ENCODE measurements at places on chromosomes 13 and 19. TPM values are rescaled to one million over a fixed set of nuclear protein-coding genes. Genes with fewer than 3 reads are reported as not detected.

GRCh38 chr19:35296644-35297514 is 4.9 kb downstream of the MAG start:
- DNase-seq: no peak

GRCh38 chr13:46382224-46382623 is 4.8 kb downstream of the RUBCNL start:
- DNase-seq: no peak

- DNase-seq: no peak
Observed at GRCh38 chr13:57739543-57740190, 108.1 kb downstream of the PCDH17 start.

DNA sequence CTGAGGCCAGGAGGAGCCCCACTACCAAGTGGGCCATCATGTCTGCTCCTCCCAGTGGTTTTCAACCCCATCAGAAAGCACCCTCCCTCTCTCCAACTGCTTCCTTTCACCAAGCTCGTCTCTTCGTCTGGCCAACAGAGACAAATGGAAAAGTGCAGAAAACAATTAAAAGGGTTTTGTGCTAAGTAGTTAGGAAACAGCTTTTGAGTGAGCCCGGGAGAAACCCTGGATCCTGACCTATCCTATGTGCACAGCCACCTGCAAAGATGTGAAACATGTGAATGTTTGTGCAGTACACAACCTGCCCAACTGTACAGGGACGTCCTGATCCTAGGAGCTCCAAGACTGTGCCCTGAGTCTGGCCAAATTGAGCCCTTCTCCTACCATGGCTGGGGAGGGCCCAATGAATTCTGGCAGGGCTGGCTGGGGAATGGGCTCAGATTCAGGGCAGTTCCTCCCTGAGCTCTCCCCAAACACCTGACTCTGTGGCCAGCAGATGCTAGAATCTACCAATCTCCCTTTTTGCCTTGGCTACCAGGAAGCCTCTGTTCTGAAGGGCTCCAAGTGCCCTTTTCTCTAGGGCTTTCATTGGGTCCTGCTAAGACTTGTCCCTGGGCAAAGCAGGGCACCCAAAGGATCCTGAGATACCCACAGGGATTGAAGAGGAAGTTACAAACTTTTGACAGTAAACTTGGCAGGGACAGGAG is 7.9 kb downstream of the TLE5 start:
- DNase-seq: no peak

DNA sequence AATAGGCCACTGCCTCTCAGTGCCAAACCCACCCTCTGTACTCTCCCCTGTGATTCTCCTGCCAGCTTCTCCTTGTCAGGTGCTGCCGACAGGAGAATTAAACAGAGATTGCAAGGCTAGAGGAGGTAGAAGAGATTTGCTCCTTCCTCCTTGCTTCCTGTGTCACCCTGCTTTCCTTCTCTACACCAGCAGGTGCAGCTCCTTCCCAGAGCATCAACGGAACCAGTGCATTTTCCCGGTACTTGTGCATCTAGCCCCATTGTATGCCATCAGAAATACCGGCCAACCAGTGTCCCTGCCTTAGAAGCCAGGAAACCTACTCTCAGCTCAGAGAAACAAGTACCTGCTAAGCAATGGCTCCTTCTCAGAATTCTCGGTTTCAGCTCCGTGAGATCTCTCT is 253.2 kb downstream of the SUCLA2 start:
- DNase-seq: no peak

GRCh38 chr13:35917252-35917941 is 213.8 kb downstream of the DCLK1 start:
- DNase-seq: no peak

- no peak for DNase-seq
Observed at GRCh38 chr19:1431759-1432506, 6.3 kb upstream of the RPS15 start.

GRCh38 chr13:36745436-36745835 is 71.6 kb downstream of the SERTM1 start:
- DNase-seq: no peak

The ABHD8 gene
- 12.2 TPM for total RNA-seq

The ZNF98 gene
- total RNA-seq: 30.0 TPM

The SLC7A1 gene
- total RNA-seq: 15.3 TPM

The INSR gene
- 284 TPM for total RNA-seq

The ZNF610 gene
- total RNA-seq: not detected

The CEBPA gene
- 73.2 TPM for total RNA-seq

The KLF5 gene
- total RNA-seq: 6.6 TPM
